NCI-H460 (cell line): ENCODE measurements at places on chromosomes 6 and 20.

DNA sequence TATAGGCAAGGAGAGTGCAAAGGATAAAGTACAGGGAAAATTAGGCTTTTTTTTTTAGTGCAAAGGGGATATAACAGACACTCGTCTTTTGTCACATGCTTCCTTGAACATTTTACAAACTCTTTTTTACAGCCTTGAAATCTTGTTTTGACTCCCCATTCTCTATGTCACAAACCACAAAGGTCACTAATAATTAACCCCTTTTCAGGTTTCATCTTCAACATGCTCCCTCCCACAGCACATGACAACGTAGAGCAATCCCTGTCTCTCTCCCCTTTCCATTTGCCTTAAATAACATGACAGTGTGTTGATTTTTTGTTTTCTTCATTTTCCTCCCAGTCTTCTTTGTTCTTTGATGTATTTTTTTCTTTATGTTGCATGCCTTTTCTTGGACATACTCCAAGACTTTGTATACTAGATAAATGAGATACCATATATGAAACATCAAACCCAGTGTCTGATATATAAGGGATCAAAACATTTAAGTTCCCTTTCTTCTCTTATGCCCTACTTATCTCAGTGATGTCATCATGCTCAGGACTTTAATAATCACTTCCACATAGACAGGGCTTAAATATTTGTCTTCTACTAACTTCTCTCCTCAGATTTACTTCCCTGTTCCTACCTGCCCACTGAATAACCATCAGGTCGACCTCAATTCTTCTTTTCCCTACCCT lies 378.7 kb upstream of the HSF2 start:
- no peak for DNase-seq

DNA sequence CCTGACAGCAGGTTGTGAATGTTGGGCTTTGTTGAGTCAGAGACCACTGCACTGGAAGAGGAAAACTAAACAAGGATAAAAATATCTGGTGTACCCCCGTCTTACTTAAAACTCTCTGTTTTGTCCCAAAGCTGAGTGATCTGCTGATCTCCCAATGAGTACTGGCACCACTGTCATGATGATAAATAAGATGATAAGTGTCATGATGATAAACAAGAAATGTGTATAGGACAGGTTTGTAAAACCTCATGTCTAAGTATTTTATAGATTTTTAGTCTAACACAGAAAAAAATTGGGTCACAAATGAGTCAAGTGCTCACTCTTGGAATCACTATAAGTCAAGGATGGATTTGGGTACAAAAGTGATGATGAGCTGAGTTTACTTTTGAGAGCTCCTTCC lies 8.5 kb upstream of the SIM1 start:
- no peak for DNase-seq

GRCh38 chr20:49775229-49775693 lies 37.4 kb upstream of the SLC9A8 start:
- DNase-seq, result peak; percentile 9

DNA sequence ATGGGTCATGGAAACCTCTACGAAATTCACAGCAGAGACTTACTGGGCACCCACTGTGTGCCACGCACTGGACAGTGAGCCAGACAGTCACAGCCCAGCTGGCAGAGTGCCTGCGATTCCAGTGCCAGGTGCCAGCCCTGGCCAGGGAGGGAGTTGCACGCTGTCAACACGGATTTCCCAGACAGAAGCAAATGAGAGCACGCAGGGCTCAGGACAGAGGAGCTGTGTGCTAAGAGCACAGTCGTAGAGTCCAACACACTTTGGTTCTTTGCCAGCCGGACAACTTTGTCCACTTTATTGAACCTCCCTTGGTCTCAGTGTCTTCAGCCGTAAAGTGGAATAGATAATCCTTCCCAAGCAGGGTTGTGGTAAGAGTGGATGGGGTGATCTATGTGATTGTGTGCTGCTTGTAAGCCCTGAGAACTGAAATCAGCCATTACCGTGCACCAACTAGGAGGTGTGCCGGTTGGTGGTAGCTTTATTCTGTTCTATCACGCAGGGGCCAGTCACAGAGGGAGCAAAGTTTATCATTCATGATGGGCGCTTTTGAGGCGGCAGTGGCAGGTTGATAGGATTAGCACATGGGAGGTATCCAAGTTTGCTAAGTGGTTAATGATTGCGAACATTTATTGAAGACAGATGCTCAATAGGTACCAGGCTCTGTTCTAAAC lies 40.6 kb downstream of the SIRPA start:
- DNase-seq, result no peak

GRCh38 chr6:102356170-102356569 lies 962.7 kb downstream of the GRIK2 start:
- no peak for DNase-seq

- no peak for DNase-seq
These were observed 107.2 kb downstream of the LY86 start for GRCh38 chr6:6695625-6696276.

GRCh38 chr6:378090-378957 lies 13.2 kb upstream of the IRF4 start:
- no peak for DNase-seq

- no peak for DNase-seq
These were observed 174.9 kb upstream of the GGTLC1 start for GRCh38 chr20:24163506-24163905.

GRCh38 chr6:118660218-118660569 lies 8.8 kb upstream of the CEP85L start:
- DNase-seq, result no peak

DNA sequence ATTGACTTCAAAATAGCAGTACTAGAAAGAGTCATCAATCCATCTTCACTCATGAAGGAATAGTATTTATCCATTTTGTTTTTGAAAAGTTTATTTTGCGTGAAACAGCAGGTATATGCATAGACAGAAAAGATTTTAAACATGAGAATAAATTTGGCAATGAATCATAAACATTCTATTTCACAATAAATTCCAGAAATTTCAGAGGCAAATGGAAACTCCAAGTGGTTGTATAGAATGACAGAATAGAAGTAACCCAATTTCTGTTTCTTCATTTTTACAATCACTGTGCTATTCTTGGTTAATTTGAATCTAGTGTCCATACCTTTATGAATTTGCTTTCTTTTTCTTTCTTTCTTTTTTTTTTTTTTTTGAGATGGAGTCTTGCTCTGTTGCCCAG lies 173.0 kb upstream of the ECI2 start:
- DNase-seq, result no peak

DNA sequence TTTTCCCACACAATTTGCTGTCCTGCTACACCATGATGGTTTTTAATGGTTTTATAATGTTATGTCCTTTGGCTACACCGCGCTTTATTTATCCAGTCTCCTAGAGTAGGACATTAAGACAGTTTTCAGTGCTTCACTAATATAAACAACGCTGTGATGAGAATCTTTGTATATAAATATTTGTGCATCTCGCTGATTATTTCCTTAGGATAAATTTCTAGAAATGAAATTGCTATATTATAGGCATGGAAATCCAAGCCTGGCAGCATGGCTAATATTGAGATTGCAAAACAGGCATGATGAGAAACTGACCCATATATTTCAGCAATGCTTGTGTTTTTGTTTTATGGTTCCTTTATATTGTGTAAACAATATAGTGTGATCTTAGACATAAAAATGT lies 81.4 kb upstream of the ATXN1 start:
- no peak for DNase-seq

- DNase-seq, result no peak
These were observed 336.0 kb downstream of the DHX35 start for GRCh38 chr20:39298121-39298520.

DNA sequence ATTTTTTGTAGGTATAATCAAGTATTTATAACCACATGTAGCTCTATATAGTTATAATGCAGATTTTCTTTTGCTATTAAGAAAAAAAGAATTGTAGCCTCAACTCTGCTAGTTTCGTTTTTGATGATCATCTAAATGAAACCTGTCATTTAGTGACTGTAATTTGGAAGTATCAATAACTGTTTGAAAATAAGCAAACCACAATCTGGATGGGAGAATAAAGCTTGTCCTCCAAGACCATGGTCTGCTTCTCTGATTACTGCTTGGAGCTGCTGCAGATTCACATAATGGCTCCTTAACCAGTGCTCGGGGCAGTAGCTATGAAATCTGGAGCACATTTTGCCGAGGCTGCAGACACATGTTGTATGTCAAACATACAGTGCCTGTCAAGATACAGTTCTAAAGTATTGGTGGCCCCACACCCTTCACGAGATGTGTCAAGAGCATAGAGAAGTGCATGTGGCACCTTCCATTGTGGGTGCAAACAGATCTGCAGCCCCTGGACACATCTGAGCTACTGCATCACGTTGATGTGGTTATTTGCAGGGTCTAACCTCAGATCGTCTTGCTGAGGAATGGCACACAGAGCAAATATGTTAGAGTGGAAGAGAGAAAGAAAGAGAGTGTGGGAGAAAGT lies 255.7 kb upstream of the SUPT3H start:
- no peak for DNase-seq

- no peak for DNase-seq
These were observed 226.1 kb upstream of the GMDS start for GRCh38 chr6:2471472-2471871.

GRCh38 chr6:135329851-135330803 lies 149.0 kb downstream of the MYB start:
- DNase-seq, result no peak

DNA sequence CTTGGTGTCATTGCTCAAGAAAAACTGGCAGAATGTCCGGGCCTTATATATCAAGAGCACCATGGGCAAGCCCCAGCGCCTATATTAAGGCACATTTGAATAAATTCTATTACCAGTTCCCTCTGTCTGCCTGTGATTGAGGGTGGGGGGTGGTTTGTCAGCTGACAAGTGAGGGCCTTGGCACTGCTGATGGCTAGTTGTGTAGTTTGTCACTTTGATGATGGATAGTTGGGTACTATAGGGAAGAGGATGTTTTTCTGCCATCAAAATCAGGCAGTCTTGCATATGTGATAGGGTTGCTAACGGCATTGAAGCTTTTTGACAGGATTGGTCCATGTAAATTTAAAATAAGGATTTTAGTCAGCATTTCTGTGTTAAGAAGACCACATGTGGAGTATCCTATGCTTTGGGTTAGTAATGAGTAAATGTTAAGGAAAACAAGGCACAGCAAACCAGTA lies 2.5 kb downstream of the RPL10A start:
- DNase-seq, result no peak
